ENCODE measurements at places on chromosomes 5 and 9.

DNA sequence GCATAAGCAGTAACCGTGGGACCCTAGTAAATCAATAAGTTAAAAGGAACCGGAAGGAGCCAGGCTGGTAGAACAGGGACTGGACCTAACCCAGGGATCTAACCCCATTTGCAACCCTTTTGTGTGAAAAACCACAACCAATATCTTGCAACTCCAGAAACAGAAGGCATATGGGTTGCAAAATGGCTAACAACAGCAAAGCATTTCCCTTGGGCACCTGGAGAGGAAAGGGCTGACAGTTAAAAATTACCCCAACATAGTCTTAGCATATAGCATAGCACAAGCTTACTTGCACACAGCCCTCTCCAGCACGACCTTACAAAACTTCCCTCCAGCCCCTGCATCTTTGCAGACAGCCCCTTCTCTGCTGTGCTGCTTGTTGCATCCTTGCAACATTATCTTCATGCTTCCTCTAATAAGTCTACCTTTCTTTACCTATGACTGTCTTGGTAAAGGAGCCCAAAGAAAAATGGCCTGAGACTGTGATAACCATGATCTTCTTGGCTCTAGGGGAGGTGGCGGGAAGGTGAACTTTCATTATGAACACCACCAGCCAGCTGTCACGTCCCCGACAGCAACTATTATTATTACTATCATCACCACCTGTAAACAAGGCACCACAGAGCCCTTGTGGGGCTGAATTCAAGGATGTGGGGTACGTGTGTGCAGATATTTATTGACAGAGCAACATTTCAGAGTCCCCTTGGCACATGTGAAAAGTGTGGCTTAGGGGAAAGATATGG is 49.8 kb downstream of the PRRC1 start:
- H3K27ac ChIP-seq, result no peak overlapping the region
- H3K36me3 ChIP-seq, result no peaks in the 10 kb centered on the region
- no peak for DNase-seq
- no peaks in the 10 kb centered on the region for H3K27me3 ChIP-seq
- H3K4me1 ChIP-seq, result peaks cover 30% of the 10 kb centered on the region

GRCh38 chr5:72597456-72597948 is 90.3 kb upstream of the ZNF366 start:
- DNase-seq, result no peak
- H3K4me3 ChIP-seq, result no peak overlapping the region
- H3K36me3 ChIP-seq, result no peaks in the 10 kb centered on the region
- H3K4me1 ChIP-seq, result peaks cover 20% of the 10 kb centered on the region
- no peak overlapping the region for H3K27ac ChIP-seq

- H3K36me3 ChIP-seq, result no peaks in the 10 kb centered on the region
- H3K27ac ChIP-seq, result peak overlapping the region; percentile 97
- no peak for DNase-seq
- peaks cover 26% of the 10 kb centered on the region for H3K4me1 ChIP-seq
- H3K27me3 ChIP-seq, result no peaks in the 10 kb centered on the region
- H3K4me3 ChIP-seq, result no peak overlapping the region
These were observed 1.3 kb upstream of the ITGA1 start for GRCh38 chr5:52786391-52786790.

GRCh38 chr9:100090880-100091279 is 7.9 kb downstream of the ERP44 start:
- H3K4me3 ChIP-seq, result no peak overlapping the region
- H3K36me3 ChIP-seq, result no peaks in the 10 kb centered on the region
- no peak for DNase-seq
- peaks cover under 1% of the 10 kb centered on the region for H3K4me1 ChIP-seq

DNA sequence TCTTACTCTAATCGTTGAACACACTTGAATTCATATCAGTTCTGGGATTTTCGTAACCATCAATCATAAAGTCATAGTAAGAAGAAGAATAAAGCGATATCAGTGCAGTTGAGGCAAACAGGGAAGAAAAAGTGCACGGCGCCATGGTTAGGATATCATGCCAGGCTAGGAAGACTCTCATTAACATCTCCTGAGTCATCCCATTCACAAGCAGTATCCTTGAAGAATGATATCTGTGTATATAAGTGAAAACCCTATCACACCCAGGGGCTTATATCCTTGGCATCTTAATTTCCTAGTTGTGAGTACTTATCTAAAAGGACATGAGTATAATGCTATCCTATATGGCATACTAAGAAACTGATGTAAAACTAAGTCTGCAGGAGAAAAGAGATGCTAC is 38.6 kb downstream of the NFIB start:
- no peaks in the 10 kb centered on the region for H3K27me3 ChIP-seq
- H3K4me1 ChIP-seq, result peaks cover 98% of the 10 kb centered on the region
- H3K4me3 ChIP-seq, result no peak overlapping the region
- peak overlapping the region; percentile 81 for H3K27ac ChIP-seq
- no peaks in the 10 kb centered on the region for H3K36me3 ChIP-seq
